ENCODE measurements at places on chromosomes 6 and 20. TPM values are rescaled to one million over a fixed set of nuclear protein-coding genes. Genes with fewer than 3 reads are reported as not detected.

TPD52L1 gene
- 73.5 TPM for total RNA-seq

FGD2 gene
- total RNA-seq = 52.5 TPM

DNA sequence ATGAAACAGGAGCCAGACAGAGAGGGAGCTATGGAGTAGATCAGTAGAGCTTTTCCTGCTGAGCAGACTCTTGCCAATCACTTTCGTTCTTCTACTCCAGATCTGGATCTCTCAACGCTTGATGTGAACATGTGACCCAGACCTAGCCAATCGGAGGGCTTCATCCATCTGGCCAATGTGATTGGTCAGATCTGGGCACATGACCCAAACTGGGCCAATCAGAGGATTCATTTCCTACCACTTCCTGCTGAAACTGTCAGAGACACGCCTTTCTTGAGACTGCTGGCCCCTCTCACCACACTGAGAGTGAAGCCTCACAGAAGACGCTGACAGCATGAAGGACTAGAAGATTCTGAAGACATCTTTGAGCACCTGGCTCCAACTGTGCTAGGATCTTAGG is 44.2 kb upstream of the ZMYND8 start:
- no peaks in the 10 kb centered on the region for H3K36me3 ChIP-seq
- no peak overlapping the region for H3K27ac ChIP-seq
- no peaks in the 10 kb centered on the region for H3K27me3 ChIP-seq
- no peak overlapping the region for H3K4me3 ChIP-seq
- H3K4me1 ChIP-seq = peaks cover 12% of the 10 kb centered on the region

DNA sequence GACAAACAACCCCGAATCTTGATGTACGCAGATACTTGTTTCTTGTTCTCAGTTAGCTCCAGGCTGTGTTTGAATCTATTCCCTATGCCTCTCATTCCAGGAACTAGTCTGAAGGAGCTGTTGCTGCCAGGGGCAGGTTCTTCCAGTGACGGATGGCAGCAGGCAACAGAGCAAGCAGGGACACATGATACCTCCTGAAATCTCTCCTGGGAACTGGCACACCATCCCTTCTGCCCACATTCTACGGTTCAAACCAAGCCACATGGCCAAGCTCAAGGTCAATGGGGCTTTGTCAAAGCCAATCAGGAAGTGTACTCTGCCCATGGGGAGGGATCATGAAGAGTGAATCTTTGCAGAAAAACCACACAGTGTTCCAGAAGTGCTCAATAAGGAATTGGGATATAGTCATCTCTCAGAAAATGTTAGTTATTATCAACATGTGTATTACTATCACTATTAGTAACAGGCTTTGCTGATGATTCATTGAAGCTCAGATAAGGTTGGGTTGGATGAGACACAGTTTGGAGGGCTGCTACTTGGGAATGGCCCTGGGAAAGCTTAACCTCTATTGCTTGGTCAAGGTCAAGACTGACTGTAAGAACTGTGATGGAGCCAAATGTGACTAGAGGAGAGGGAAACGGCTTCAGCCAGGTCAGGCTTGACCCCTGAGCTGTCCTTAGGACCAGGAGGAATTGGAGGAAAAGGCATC is 454.9 kb downstream of the PTPRT start:
- H3K36me3 ChIP-seq = no peaks in the 10 kb centered on the region
- no peaks in the 10 kb centered on the region for H3K27me3 ChIP-seq
- no peak overlapping the region for H3K4me3 ChIP-seq

DNA sequence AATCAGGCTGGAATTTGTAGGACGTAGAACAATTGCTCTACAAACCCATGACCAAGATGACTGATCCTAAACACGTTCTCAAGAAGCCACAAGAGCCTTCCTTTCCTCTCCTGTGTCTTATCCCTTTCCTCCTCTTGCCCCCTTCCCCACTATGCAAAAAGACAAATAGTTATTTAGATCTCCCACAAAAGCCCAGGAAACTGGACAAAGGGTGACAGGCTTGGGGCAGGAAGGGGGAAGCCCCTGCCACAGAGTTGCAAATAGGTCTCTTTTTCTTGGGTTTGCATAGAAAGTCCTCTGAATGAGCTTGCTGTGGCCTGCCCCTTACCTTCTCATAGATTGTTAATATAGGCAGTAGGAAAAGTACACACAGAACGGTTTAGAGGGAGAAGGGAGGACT is 377.1 kb upstream of the BTBD3 start:
- no peak overlapping the region for H3K4me3 ChIP-seq
- H3K4me1 ChIP-seq = peaks cover 5% of the 10 kb centered on the region
- DNase-seq = no peak
- no peaks in the 10 kb centered on the region for H3K36me3 ChIP-seq
- no peak overlapping the region for H3K27ac ChIP-seq

DNA sequence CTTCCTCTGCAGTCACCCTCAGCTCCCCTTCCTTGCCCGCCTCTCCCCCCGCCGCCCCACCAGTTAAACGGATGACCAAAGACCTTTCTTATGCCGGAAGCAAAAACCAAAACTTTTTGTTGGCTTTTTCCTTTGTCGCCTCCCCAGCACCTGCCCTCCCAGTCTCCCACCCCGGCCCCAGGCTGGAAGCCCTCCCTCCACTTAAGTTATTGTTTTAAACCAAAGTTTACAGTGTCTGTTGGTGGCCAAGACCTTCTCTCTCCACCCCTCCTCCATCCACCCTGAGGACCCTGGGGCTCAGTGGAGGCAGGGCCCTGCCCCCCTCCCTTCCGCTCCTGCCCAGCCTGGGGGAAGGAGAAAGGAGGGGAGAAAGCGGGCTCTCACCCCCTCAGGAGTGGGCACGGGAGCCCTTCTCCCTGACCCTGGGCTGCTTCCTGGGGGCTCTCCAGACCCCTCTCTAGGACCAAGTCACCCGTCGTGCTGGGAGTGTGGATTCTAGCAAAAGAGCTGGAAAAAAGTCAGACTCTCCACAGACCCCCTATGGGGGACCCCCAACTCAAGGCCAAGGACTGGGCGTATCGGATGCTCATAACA is 38.3 kb upstream of the MDFI start:
- no peak overlapping the region for H3K27ac ChIP-seq
- H3K36me3 ChIP-seq = peaks cover 31% of the 10 kb centered on the region
- H3K4me3 ChIP-seq = no peak overlapping the region
- H3K27me3 ChIP-seq = no peaks in the 10 kb centered on the region
- DNase-seq = no peak
